MG63 (cell line): ENCODE measurements at places on chromosomes 12 and 14.

GRCh38 chr12:6205761-6206160 lies 5.6 kb downstream of the CD9 start:
- DNase-seq, result no peak

- DNase-seq, result peak; percentile 68
Measured at GRCh38 chr12:42725809-42726208, 136.3 kb upstream of the PRICKLE1 start.

GRCh38 chr12:13973996-13974395 lies 7.4 kb downstream of the GRIN2B start:
- DNase-seq, result no peak

GRCh38 chr14:52902971-52903619 lies 47.8 kb downstream of the FERMT2 start:
- DNase-seq, result peak; percentile 38
